CMK (cell line): ENCODE measurements at places on chromosomes 5 and 9.

DNA sequence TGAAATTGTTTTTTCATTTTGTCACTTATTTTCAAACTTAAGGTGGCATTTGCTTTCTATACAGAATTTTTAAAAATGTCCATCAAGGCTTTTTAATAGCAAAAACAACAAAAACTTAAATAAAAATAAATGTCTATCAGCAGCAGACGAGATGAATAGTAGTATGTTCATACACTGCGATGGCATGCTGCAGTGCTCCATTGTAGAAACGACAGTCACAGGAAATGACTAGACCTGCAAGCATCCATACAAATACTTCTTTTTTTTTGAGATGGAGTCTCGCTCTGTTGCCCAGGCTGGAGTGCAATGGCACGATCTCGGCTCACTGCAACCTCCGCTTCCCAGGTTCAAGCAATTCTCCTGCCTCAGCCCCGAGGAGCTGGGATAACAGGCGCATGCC lies 41.4 kb downstream of the COL23A1 start:
- no peak for DNase-seq

GRCh38 chr5:83364312-83365299 lies 106.9 kb upstream of the VCAN start:
- no peak for DNase-seq

DNA sequence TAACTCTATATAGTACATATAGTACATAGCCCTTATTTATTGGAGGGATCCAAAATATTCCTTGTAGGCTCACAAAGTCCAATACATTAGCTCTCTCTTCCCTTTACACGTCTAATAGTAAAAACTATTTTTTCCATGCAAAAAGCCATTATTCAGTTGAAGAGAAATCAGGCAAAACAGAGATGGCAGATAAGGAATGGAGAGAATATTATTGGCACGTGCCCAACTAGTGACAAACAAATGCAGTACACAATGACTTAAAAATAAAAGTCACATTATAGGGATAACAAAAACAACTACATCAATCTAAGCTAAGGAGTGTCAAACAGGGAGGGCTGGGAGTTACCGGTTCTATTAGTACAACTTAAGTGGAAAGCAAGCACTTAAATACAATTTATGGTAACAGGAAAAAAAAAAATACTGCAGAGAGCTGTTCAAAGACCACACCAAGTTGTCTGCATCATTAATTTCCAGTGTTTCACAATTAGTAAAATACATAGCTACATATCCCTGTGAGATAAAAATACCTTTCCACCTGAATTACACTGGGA lies 4.1 kb upstream of the SCAI start:
- no peak for DNase-seq

GRCh38 chr9:111582888-111583287 lies 16.6 kb downstream of the PTGR1 start:
- DNase-seq: no peak

DNA sequence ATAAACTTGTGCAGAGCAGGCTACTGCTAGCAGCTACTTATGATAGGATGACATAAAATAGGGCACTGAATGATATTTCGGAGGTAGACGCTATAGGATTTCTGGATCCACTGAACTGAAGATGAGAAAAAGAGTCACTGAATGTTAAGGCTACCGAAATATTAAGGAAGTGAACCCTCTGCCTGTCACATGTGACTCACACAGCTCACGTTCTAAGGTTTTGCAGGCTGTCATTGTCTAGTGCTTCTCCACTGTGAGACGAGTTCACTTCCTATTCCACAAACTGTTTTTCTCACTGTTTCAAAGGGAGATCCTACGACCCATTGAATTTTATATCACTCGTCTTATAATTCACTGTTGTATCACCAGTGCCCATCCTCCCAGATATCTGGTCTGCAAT lies 100.8 kb downstream of the CTNND2 start:
- DNase-seq: no peak

DNA sequence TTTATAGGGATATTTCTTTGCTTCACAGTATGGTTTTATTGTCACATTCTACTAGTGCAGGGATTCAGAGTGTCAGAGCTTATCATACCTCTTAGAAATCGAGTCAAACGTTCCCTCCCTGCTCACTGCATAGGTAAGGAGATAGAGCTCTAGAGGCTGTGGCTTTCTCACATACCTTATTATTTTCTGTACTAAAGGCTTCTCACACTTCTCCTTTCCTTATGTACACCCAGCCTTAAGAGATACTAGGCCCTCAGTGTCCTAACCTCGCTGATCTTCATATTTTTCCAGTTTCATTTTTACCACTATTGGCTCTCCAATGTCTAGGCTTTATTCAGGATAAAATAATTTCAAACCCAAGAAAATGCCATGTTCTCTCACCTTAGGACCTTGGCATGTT lies 297.3 kb upstream of the RIOK2 start:
- DNase-seq: no peak

DNA sequence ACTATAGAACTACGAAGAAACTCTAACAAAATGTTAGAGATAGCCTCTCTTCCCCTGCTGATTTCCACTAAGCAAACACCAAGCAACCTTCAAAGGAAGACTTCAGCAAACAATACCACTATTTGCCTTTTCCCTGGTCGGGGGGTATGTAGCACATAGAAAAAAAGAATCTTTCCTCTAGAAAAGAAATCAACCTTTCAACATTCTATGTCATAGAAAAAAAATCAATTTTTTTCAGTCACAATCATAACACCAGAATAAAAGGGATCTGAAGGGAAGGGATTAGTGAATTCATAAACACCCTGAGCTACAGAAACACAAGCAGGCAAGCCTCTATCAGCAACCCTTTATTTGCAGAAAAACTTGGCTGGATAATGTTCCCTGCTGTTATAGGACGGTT lies 15.3 kb downstream of the ABCA1 start:
- DNase-seq: no peak
